ENCODE measurements at places on chromosomes 7 and 10.

GRCh38 chr10:124325998-124326636 lies 92.6 kb downstream of the OAT start:
- DNase-seq: no peak

DNA sequence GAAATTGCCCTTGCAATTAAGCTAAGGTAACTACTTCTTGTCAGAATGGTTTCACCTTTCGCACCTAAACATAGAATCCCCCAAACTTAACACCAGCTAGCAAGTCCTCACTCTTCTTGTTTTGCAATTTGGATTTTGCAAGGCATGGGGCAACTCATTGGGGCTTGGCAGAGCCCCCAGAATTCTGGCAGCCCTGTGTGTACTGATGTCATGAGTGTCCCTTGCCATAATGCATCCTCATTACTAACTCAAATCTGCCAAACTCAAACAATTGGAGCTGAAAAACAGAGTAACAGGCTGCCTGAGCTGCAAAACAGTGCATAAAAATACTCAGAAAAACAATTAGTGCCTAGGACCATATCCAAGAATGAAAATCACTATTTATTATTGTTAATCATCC lies 7.9 kb upstream of the XPNPEP1 start:
- DNase-seq: no peak

- peak; percentile 23 for DNase-seq
Measured at GRCh38 chr7:77415823-77416620, at the start of gene GSAP. Gene GSAP, minus strand, starts transcription at chr7:77416349. Its CDS starts 28 bp downstream, at chr7:77416321.

GRCh38 chr10:35015843-35016408 lies 74.2 kb downstream of the CUL2 start:
- no peak for DNase-seq

- DNase-seq: no peak
Measured at GRCh38 chr7:93402944-93403343, 170.8 kb downstream of the VPS50 start.

- no peak for DNase-seq
Measured at GRCh38 chr7:134287916-134288659, 28.6 kb downstream of the SLC35B4 start.
